ENCODE measurements at places on chromosomes 2 and 18.

GRCh38 chr2:144027593-144027992 lies 492.3 kb downstream of the ZEB2 start:
- no peak for DNase-seq

DNA sequence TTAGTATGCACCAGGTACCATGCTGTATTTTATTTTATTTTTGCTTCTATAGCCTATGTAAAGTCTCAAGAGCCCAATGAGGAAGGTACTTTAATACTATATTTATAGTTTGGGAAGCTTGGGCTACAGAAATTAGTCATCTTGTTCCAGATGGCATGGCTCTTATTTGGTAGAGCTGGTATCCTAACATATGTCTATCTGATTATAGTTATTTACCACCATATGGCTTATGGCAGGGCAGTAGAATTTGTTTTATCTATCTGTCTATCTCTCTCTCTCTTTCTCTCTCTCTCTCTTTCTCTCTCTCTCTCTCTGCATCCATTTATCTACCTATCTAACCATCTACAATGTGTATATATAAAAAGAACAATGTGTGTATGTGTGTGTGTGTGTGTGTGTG lies 1293.7 kb upstream of the SLC39A10 start:
- no peak for DNase-seq

- DNase-seq: no peak
These were observed 40.6 kb downstream of the CAPN13 start for GRCh38 chr2:30766666-30767065.

DNA sequence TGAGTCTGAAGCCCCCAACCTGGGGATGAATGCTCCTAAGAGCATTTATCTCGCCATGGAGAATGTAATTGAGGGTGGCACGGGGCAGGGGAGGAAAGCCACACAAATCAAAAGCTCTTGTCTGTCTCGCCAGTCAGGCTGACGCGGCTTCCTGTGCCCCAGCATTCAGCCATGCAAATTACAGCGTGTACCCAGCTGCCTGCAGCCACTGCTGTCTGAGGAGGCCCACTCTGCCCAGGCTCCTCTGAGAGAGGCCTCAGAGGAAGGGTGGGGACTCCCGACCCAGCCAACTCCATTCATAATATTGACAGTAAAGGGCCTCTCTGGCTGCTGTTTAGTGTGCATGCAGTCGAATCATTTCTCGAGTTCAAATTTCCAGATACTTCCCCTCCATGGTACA lies 22.0 kb downstream of the SMAD7 start:
- no peak for DNase-seq

- DNase-seq: peak; percentile 22
These were observed 491 bp downstream of the ALK start for GRCh38 chr2:29920631-29921559.
